Activated CD8-positive, alpha-beta memory T cell treated with anti-CD3 and anti-CD28 coated beads for 1 hour (primary cell): ENCODE measurements at places on chromosomes 13 and 19.

GRCh38 chr13:73672492-73672891, 461.7 kb downstream of the KLF12 start:
- no peak for DNase-seq

GRCh38 chr13:105410602-105411001, 1124.9 kb downstream of the EFNB2 start:
- no peak for DNase-seq

- DNase-seq: no peak
Observed at GRCh38 chr19:54357381-54357780, 7.3 kb downstream of the LAIR1 start.

- DNase-seq: no peak
Observed at GRCh38 chr19:55809381-55810058, 22.3 kb downstream of the NLRP11 start.

GRCh38 chr13:53090461-53090860, 61.8 kb downstream of the OLFM4 start:
- DNase-seq: no peak

GRCh38 chr19:13946414-13946813, 5.9 kb upstream of the DCAF15 start:
- DNase-seq: no peak

GRCh38 chr13:109973279-109973678, 186.9 kb upstream of the IRS2 start:
- no peak for DNase-seq

DNA sequence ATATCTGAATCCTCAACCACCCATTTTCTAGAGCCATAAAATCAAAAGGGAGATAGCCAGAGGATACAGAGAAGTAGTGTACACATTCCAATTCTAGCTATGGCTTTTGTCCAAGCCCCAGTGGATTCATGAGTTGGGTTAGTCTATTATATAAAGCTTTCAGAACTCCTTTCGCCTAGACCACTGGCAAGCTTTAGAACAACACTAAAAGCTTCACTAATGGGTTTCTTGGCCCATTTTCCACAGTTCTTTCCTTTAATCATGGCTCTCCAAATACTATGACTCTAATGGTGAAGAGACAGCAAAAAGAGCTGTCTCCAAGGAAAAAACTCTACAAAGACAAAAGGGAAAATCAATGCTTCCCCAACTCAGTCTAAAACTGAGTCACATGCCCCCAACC, 48.2 kb upstream of the SLITRK5 start:
- no peak for DNase-seq

- no peak for DNase-seq
Observed at GRCh38 chr13:50466456-50466855, 377.0 kb downstream of the DLEU7 start.

DNA sequence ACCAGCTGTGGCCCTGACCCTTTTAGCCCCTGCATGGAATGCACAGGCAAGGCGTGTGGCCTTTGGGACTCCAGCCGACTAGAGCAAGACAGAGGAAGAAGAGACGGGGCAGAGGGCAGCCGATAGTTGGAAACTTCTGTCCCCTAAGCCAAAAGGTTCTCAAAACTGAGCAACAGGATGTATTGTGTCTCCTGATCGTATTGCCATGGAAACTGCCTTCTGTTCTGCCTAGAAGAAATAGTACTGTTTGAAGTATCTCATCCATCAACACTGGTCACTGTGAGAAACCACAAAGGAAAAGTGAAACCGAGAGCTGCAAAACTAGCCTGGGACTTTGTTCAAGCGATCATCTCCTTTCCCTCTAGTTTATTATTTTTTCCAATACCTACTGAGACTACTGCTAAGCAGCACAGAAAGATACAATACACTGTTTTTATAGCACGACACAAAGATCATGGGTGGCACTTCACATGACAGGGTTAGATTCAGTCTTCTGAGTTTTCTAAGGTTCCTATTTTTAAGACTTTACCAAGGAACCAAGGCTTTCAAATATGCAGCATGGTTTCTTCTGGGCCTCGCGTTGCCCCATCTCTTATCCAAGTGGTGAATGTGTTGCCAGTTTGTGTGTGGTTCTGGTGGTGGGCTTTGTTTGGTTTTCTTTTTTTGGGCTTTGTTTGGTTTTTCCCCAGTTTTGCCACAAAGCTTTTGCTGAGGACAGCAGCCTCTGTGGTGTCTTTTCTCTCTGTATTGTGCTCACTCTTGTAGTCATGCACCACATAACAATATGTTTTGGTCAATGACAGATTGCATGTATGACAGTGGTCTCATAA, 49.3 kb upstream of the GPR183 start:
- DNase-seq: no peak

- DNase-seq: no peak
Observed at GRCh38 chr13:101265934-101266333, 150.4 kb downstream of the NALCN start.

GRCh38 chr13:110546378-110546777, 15.1 kb downstream of the RAB20 start:
- no peak for DNase-seq

DNA sequence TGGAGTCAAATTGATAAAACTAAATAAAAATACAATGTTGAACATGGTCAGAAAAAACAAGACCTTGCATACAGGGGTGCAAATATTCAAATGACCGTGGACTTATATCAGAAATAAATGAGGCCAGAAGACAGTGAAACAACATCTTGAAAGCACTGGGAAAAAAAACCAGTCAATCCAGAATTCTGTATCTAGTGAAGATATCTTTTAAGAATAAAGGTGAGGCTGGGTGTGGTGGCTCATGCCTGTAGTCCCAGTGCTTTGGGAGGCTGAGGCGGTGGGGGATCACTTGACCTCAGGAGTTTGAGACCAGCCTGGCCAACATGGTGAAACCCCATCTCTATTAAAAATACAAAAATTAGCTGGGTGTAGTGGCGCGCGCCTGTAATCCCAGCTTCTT, 15.2 kb upstream of the CEBPA start:
- no peak for DNase-seq

- no peak for DNase-seq
Observed at GRCh38 chr13:27171244-27171826, at the start of gene USP12. Gene USP12 (minus strand): TSS chr13:27171811. CDS start chr13:27171639, 172 bp downstream.

DNA sequence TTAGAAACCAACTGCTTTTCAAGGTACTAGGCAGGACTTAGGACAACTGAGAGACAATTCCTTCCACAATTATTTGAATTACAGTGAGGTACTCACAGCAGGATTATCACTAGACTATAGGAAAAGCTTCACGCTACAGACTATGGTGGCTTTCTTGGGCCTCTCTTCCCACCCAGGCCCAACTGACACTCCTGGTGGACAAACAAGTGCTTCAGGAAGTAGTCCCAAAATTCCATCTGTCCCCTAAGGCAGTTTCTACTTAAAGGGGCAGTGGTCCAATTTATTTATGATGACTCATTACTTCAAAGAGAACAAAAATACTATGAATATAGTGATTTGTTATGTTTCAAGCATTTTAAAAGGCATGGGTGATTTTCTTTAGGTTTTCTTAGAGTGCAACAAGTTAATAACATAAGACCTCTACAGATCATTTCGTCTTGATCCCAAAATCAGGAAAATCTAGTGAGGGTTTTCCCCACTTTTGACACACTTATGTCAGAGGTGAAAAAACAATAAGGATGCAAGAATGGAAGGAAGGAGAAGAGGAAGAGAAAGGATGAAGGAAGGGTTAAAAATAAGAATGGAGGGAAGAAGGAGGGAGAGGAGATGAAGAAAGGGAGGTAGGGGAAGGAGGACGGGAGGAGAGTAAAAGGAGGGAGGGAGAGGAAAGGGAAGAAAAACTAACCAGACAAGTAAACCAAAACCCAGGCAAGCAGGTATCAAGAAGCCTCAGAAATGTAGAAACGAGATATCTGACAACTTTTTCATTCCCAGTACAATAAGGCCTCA, 100.7 kb downstream of the SERP2 start:
- DNase-seq: no peak

GRCh38 chr13:98460516-98460915, 116.4 kb downstream of the STK24 start:
- no peak for DNase-seq

- no peak for DNase-seq
Observed at GRCh38 chr13:112113348-112113747, 46.4 kb downstream of the SOX1 start.

DNA sequence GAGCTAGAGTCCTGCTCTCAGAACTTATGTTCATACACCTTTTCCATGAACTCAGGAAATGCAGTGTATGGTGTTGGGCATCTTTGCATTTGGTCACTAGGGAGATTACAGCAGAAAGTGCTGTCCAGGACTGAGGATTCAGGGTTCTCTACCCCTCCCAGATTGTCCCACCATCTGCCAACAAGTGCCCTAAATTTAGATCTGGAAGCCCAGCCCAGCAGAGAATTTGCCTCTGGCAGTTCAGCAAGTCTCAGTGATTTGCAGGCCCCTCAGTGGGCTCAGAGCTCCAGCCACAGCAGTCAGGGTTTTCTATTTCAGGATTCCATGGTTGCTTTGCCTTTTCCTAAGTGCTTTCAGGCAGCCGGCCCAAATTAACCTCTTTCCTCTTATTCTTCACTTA, 23.4 kb downstream of the CNFN start:
- DNase-seq: no peak

DNA sequence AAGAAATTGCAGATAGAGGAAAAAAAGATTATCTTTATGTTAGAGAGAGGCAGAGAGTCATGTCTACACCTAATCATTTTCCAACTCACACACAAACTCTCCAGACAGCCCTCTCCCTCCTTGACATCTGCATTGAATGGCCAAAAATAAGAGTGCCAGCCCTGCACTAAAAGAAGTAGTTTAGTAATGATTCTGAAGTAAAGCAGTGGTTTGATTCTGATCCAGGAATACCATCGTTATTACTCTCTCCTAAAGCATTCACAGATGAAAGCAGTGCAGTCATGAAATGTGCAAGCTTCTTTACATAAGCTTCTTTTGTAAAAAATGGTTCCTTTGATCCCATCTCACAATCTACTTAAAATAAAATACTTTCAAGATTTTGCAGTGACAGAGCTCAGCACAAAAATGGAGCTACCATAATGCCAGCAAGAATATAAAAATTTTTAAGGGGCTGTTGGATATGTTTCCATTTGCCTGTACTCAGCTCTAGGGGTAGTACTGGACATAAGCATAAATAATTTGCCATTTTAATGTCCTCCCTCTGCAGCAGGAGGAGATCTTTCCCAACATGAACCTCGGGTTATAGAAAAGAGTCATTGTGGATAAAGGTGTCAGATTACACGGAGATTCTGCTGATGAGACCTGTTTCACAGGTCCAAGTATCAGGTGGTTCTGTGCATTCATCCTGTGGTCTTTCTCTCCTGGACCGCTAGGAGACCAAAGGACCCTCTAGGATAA, 406.3 kb downstream of the DCT start:
- DNase-seq: no peak

DNA sequence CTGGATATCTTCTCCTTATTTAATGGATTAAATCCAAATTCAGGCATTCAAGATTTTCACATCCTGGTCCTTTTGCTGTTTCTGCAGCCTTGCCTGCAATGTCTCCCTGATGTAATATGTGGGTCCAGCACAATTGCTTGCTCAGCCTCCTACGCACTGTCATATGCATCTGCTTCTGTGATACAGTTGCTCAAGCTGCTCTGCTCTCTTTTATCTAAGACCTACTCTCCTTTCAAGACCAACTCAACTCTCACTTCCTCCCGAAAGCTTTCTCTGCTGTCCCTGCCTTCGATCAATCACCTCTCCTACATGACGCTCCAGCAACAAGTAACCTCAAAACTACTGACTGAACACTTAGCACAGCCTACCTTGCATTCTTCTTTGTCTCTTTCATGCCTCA, 138.2 kb downstream of the DCLK1 start:
- DNase-seq: no peak

DNA sequence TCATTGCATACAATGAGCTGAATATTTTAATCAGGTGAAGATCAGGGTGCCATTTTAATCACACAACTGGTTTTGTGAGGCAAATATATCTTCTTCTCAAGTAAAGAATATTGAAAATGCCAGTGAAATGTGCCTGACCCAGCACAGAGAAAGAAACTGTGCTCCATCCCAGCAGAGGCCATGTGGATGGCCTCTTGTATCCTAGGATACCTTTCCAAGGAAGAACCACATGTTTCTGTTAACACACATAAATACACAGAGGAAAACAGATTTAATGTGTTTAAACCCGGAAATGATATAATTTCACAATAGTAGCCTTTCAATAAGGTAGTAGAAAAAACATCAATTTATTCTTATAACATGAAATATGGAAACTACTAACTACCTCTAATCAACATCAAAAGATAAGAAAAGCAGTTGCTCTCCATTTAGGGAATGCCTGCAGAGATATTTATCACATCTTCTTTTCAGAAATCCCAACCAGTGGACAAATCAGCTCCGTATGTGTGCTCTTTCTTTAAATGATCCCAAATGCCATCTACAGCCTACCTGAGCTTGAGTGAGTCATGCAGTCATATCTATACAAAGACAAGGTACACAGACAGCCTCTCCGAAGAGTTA, 157.1 kb downstream of the FGF14 start:
- no peak for DNase-seq

GRCh38 chr13:29923554-29924481, 73.4 kb upstream of the UBL3 start:
- DNase-seq: peak; percentile 26

- DNase-seq: peak; percentile 1
Observed at GRCh38 chr13:100721885-100722512, 47.4 kb upstream of the TMTC4 start.

DNA sequence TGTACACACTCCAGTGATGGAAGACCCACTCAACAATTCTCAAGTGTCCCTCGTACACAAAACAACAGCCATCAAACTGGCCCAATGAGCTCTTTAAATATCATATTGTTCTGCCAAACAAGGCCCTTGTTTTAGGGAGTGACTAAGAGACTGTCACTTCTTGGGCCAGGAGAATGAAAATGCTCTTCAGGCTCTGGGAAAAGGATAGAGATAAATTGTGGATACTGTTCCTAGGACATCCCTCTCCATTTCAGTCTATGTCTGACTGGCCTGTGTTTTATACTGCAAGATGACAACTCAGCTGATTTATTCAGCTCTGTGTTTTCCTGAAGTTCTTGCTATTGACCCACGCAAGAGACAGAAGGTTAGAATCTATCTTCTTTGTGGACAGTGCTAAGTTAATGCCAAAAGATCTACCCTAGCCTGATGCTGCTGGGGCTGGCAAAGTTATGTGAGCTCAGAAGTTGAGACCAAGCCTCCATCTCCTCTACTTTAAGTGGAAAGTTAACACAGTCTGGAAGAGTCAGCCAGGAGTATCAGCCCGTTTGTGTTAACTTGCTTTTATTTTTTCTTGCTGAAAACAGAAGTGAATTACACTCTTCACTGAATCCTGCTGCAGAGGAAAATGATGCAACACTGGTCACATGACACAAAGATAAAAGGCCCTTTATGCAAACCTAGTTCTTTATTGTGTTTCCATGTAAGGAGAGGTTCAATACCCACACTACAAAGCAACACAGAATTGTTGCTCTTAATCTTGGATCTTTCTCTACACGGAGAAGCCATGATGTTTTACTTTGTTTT, 14.6 kb downstream of the FRY start:
- DNase-seq: no peak

DNA sequence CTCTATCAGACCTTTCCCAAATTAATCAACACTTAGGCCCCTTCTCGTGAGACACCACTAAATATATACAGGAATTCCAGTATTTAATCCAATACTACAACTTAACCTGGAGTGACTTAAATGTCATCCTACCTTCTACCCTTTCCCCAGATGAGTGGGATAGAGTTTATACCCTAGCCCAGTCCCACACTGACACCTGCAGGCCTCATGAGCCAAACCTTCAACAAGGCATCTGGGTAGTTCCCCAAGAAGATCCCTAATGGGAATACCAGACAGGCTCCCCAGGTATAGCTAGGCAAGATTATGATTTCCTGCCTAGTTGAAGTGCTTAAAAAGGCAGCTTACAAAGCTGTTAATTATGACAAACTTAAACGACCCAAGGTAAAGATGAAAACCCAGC, 15.9 kb downstream of the ZNF83 start:
- DNase-seq: no peak

- DNase-seq: peak; percentile 26
Observed at GRCh38 chr19:17680230-17680722, 7.9 kb downstream of the UNC13A start.
